ENCODE measurements at places on chromosomes 4 and X.

GRCh38 chrX:78658845-78659744 is at the start of gene RTL3:
Gene RTL3, minus strand, starts transcription at chrX:78659328. Its CDS starts 908 bp downstream, at chrX:78658420.
- no peak for DNase-seq

GRCh38 chr4:119139311-119139710 is 3.7 kb downstream of the MYOZ2 start:
- no peak for DNase-seq

GRCh38 chr4:16669036-16669435 is 229.4 kb downstream of the LDB2 start:
- DNase-seq = no peak

GRCh38 chr4:138158746-138159297 is 83.3 kb downstream of the SLC7A11 start:
- no peak for DNase-seq

DNA sequence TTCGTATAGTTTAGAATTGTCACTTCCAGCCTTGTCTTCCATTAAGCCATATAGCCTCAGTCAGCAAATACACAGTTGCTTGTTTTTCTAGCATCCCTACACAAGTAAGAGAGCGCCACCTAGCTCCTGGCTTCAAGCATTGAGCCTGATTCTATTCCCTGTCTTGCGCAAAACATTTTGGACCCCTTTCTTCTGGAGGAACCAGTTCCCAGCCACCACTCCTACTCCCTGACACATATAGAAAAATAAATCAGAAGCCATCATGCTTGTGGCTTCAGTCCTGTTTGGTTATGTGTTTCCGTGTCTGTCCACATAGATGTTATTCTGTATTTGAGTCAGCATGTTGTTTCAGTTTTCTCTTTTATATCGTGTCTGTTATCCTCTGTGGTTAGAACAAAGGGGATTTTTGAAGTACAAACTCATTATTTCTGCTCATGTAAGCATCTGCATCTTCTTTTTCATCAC is 59.9 kb downstream of the GK start:
- peak; percentile 48 for DNase-seq

GRCh38 chr4:115323106-115323707 is 209.8 kb upstream of the NDST4 start:
- DNase-seq = no peak

GRCh38 chr4:66035701-66036100 is 365.4 kb upstream of the EPHA5 start:
- DNase-seq = no peak

DNA sequence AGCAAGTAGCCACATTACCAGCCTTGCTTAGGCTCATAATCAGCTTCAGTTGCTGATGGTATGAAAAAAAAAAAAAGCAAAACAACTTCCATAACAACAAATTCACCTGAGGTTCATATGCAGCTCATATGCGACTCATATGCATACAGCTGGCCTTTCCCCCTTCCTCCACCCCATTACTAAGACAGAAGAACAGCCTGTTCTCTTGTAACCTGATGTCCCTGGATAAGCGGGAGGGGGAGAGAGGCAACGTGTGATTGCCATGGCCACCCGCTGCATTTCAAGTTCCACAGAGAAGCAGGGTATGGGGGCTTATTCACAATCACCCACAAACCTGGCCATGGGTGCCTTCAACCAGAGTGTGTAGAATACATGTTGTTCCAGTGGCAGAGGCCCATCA is 95.1 kb upstream of the DGKK start:
- no peak for DNase-seq

DNA sequence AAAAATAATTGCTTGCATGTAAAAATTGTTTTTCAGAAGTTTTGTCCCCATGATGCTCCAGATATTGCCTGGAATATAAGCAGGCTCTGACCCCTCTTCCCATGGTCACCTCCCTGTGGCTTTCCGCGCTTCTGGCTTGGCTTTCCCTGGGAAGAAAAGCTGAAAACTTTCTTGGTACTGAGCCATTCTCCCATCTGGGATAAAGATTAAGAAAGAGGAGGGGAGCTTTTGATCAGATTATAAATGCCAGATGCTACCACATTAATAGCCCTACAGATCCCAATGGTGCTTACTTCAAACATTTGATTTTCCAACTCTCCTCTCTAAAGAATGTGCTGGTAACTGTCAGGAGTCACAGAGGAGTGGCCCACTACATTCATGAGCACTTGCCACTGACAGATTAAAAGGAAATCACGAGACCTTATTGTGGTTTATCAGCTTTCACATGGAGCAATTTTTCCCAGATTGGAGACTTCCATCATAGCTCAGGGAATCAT is 54.4 kb upstream of the GAB1 start:
- DNase-seq = no peak

GRCh38 chrX:21947671-21948070 is 7.2 kb downstream of the SMS start:
- DNase-seq = no peak

DNA sequence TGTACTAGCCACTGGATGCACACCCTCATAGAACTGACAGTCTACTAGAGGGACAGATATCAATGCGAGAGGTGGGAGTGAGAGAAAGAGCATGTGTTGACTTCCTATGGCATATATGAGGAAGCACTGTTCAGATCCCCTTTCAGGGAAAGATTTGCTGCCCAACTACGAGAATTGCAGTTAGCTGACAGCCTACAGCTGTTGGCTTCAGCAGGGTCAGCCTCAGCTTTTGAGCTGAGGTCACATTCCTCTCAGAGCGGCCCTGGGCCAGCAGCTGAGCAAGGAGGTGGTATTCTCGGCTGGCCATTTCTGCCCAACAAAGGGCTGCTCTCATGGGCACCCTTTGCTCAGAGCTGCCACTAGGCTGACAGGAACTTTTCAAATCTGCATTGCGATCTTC is 580.2 kb downstream of the MID1IP1 start:
- DNase-seq = no peak

- no peak for DNase-seq
Measured at GRCh38 chrX:119343856-119344255, 55.3 kb upstream of the SLC25A43 start.

DNA sequence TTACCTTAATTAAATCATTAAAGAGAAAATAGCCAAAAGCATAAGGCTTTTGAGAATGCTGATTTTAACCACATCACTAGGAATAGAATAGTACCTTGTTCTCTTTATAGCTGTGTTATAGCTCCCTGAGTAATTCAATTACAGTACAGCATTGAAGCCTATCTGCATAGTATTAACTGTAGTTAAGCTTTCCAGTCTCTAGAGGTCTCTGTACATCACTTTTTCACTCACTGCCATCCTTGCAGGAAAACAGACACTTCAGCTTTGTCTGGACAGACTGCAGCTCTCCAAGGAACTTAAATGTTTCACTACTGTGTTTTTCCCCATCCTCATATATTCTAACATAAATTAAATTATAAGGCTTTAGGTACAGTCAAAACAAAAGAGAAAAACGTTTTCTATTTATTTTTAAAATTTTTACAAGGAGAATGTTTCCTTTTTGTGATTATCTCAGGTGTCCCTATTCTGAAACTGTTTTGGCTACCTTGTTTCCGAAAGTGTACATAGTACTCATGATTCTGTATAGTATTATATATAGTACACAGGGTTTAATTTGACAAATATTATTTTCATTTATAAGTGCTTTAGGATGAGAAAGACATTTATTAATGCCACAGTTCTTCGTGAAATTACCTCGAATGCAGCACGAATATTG is 407.9 kb downstream of the PCDH18 start:
- no peak for DNase-seq

GRCh38 chr4:118865091-118865708 is 23.5 kb upstream of the SYNPO2 start:
- peak; percentile 41 for DNase-seq

DNA sequence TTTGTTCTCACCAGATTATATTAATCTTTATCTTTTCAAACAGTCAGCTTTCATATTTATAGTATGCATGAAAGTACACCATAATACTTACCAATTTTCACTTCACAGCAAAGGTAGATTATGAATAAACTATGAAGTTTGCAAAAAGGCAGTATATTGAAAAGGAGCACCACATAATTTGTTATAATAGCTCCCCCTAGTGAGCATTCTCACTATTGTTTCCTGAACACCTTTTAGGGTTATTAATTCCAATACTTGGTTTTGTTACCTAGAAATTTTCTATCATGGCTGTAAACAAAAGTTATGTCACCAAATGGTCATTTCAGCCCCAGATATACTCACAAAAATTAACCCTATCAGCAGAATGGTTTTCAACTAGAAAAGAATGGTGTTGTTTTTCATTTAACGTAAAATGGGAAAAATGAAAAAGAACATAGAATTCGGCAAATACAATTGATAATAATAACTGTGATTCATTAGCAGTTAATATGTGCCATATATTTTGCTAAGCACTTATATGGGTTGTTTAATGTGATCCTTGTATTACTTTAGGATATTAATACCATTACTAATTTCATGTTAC is 30.2 kb upstream of the NKX6-1 start:
- no peak for DNase-seq

- DNase-seq = no peak
Measured at GRCh38 chr4:7358100-7358735, 76.5 kb downstream of the PSAPL1 start.

DNA sequence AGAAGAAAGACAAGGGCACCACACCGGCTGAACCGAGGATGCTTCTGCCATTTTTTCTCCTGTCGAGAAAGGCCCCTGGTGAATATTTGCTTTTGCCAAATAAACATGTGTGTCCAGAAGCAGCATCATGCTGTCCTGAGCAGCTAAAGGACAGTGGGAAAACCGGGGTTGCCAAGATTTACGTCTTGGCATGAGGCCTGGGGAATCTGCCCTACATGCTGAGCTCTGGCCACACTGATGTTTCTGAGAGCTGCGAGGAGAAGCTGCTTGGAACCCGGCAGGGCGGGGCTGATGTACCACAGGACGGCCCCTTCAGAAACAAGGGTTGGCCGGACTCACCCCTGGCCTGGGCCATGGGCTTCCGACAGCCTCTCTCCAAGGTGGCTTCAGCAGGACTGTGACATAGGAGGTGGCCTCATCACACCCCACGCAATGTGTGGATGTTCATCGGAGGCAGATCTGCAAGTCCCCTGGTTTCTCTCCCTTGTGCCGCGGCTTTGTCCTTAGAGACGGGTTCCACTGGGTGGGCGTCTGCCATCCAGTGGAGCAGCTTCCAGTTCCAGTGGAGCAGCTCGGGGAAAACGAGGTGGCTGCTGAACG is 42.2 kb upstream of the SORCS2 start:
- DNase-seq = no peak

- DNase-seq = no peak
Measured at GRCh38 chr4:27189683-27190082, 329.0 kb downstream of the STIM2 start.

GRCh38 chrX:154058214-154058997 is 38.7 kb upstream of the IRAK1 start:
- no peak for DNase-seq

Data from WTC11 (cell line).